ENCODE measurements at places on chromosomes 2 and 18.

DNA sequence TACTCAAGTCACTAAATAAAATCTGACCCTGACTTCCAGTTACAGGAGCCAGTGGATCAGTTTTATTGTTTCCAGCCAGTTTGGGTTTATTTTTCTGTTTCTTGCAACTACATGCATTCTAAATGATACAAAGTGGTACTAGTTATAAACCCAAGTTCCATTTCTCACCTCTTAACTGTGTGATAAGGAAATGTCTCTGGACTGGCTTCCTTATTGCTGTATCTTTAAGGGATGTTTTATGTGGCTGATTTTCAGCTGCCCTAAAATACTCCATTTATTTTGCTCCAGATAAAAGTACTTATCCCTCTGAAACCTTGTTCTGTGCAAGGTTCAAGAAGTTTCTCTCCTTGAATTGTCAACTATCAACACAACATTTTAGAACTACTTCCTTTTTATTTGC, 107.9 kb upstream of the DLX2 start:
- no peak for DNase-seq

- DNase-seq, result no peak
These were observed 50.3 kb upstream of the ETAA1 start for GRCh38 chr2:67346718-67347407.

DNA sequence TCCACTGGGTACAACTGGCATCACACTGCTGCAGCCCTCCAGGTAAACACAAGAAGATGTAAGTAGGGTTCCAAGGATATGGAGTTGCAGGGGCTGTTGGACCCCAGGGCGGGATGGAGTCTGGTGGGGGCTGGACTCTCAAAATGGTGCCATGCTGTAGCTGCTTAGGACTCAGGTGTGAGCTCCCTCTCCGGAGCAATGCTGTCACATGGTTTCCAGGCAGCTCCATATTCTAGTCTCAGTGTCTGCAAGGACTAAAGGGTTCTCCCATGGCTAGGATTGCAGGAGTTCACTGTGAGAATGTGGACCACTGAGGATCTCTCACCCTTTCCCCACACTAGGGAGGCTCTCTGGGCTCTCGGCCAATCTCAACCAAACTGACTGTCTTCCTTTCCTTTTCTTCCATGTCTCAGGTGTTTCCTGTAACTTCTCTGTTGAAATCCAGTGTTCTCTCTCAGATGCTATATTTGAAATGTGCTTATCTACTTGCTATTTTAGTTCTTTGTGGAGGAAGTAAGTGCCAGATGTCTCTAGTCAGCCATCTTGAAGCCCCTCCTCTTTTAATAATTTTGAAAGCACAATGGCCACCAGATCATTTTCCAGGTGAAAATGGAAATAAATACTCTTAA, 57.6 kb downstream of the CCNT2 start:
- no peak for DNase-seq

GRCh38 chr2:44975571-44976450, 33.4 kb downstream of the SIX2 start:
- no peak for DNase-seq

DNA sequence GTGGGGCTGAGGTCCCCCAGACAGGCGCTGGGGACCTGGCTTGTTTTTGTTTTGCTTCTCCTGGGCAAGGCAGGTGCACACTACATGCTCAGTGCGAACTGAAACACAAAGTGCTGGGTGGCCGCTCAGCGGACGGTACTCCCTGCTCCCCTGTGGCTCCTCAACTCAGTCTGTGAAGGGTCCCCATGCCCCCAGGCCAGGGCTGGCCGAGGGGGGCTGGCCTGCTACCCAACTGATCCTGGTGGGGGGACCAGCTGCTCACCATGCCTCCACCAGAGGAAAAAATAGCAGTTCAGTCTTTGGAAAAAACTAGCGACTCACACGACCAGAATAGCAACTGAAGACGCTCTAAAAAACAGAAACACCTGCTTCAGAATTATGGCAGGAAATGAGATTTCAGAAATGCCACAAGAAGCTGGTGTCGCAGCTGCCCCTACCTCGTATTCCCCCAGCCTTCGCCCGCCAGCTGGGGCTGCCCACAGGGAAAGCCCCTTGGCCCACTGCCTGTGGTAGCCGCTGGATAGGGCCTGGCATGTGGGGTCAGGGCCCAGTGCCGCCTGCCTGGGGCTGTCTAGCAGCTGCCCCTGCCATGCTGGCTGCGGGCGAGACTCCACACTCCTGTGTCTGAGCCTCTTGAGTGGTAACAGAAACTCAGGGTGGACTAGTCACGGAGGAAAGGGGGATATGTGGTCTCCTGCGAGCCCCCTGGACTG, 43.7 kb downstream of the MEX3C start:
- DNase-seq, result no peak

DNA sequence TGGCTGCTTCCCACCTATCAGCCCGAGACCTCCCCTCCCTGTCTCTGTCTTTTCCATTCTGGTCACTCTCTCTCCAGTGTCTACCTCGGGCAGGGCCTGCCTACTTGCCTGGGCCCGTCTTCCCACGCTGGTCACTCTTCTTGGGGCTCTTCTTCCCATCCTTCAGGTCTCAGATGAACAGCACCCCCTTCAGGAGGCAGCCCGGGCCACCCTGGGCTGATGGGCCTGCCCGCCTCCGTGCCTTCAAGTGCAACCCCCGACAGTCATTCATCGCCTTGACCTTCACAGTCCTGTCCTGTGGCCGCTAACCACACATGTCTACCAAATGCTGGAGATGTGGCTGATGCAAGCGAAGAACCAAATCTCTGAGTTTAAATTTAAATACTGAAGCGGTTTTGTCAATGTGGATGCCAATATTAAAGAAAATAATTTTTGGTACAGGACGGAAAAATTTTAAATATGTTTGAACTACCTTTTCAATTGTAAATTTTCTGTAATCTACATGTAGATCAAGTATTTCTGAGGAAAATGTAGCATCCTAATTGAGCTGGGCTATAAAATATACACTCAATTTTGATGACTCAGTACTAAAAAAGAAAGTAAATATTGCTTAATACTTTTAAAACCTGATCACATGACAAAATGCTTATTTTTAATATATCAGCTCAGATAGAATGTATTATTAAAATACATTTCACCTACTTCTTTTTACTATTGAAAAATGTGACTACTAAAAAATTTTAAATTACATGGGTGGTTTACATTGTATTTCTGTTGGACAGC, 96.4 kb downstream of the LAMA1 start:
- DNase-seq, result no peak

DNA sequence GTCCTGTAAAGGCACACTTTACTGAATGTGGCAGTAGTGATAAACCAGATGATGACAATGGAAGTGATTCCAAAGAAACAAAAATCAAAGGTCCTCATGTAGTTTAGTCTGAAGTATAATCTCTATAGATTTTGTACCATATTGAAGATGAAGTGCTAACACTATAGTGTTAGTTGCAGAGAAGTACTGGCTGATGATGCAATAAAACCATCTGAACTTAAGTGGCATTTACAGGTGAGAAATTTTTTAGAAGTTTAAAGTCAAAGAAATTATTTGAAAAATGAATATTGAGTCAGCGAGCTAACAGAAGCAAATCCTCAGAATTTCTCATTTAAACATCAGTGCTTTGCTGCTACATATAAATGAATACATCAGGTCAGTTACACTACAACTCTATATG, 43.1 kb upstream of the RMDN2 start:
- no peak for DNase-seq

- no peak for DNase-seq
These were observed 70.3 kb upstream of the ZNF521 start for GRCh38 chr18:25422230-25422629.

DNA sequence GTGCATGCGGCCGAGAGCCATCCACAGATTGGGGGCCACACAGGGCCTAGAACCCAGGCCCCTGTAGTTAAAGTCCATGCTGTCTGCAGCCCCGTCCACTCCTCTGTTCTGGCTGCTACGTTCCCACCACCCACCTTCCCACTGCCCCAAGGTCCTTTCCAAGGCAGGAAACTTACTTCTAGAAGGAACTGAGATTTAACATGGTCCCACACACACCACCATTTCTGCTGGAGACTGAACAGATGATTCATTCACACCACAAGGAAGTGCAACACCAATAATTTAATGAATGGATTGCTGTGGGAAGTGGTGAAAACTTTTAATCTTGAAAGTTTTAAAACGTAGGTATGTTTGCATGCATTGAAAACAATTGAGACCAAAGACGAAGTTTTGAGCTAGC, 95.2 kb downstream of the LBH start:
- no peak for DNase-seq

DNA sequence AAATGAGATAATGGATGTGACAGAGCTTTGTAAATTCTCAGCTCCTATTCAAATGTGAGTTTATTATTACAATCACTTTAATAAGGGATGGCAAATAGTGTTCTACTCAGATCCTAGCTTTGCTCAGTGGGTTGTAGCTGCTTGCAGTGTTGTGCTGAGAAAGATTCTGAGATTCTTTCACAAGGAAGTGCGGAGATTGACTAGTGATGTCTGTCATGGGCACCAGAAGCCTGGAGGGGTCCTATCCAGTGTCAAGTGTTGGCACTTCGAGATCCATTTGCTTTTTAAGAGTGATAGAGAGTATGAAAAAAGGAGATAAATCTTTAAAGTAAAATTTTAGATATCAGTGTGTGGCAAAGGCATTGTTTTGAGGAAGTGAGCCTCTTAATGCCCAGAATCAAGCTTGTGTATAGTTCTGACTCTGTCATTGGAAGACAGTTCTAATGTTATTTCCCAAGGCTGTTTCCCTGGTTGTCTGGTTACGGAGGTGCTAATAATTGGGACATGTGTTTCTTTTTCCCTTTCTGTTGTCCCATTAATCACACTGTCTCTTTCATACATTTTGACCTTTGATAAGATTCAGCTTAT, 181.7 kb upstream of the SPRED2 start:
- DNase-seq, result no peak

- no peak for DNase-seq
These were observed 12.1 kb upstream of the COPS8 start for GRCh38 chr2:237073552-237073951.

GRCh38 chr2:844715-845114, 105.9 kb upstream of the SNTG2 start:
- DNase-seq, result no peak

DNA sequence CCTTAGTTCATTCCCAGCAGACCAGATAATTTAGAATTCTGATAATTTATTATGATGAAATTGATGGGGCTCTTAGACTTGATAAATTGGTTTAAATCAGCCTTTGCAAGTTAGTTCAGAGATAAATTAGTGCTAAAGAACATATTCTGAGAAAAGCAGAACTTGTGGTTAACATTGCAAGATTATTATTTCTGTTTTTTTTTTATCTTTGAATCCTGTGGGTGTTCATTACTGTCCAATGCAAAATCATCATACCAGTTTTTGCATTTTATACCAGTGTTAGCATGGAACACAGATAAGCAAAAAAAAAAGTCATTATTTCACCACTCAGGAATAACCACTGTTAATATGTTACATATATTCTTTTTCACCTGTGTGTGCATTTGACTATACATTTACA, 9.1 kb downstream of the SEPTIN2 start:
- DNase-seq, result no peak

- DNase-seq, result no peak
These were observed 12.6 kb upstream of the EPB41L3 start for GRCh38 chr18:5556310-5556974.

DNA sequence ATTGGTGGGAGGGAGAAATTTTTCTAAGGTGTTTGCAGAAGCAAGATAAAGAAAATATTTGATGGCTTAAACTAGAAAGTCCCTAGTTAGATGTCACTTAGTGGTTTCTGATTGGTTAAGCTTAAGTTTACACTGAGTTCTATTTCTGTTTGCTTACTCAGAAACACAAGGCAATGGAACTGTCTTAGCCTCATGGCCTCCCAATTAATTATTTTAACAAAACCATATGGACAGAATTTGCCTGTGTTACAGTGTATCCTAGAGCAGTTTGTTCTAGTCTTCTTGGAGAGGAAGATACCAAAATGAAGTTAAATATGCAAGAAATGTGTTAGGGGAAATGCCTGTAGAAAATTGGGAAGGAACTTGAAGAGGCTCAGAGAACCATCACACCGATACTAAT, 4.6 kb upstream of the IMPACT start:
- DNase-seq, result no peak

DNA sequence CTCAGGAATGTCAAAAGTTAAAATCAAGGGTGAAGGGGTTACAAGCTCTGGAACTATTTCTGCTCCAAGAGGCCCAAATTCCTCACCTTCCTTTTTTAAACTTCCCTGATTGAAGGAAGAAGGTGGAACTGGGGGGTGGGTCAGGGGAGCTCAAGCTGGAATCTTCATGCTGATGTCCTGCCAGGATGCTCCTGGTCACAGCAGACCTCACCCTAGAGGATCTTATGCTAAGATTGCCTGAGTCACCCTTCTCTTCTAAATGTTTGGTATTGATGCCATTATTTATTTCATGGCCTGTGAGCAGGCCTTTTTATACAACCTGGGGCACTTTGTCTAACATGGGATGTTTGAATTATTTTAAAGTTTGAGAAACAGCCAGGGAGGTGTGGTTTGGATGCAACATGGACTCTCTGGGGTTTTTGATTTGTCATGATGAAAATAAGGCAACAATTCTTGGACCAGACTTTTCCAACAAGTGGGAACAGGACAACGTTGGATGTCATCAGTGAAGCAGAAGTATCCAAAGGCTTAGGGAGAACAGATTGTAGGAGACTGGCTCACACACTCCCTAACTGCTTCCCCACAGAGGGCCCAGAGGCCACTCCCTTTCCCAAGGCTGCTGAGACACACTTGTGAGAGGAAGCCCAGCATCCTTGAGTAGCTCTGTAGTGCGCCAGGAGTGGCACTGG, 420.2 kb upstream of the MEX3C start:
- DNase-seq, result no peak

GRCh38 chr2:101796825-101797600, 99.5 kb downstream of the MAP4K4 start:
- no peak for DNase-seq

- DNase-seq, result no peak
These were observed 675 bp upstream of the SPIRE1 start for GRCh38 chr18:12658426-12659138.

- no peak for DNase-seq
These were observed 31.5 kb downstream of the BABAM2 start for GRCh38 chr2:27921880-27922547.

GRCh38 chr2:26934985-26935384, 35.5 kb upstream of the MAPRE3 start:
- DNase-seq, result no peak

- no peak for DNase-seq
These were observed 81.5 kb downstream of the XDH start for GRCh38 chr2:31333046-31333445.

GRCh38 chr18:57728941-57729511, 74.1 kb downstream of the ATP8B1 start:
- DNase-seq, result no peak

GRCh38 chr2:181857483-181857882, 34.0 kb upstream of the ITPRID2 start:
- DNase-seq, result no peak

- DNase-seq, result no peak
These were observed 112.8 kb downstream of the CDC42EP3 start for GRCh38 chr2:37558623-37559022.

- DNase-seq, result no peak
These were observed 59.0 kb upstream of the DNMT3A start for GRCh38 chr2:25400576-25401216.

- DNase-seq, result no peak
These were observed 129.3 kb upstream of the SMIM21 start for GRCh38 chr18:75556841-75557240.

Measured in fibroblast of skin of left biceps (primary cell).